ENCODE measurements at places on chromosomes 12 and 14. TPM values are rescaled to one million over a fixed set of nuclear protein-coding genes. Genes with fewer than 3 reads are reported as not detected.

The CEBPE gene
- polyA plus RNA-seq, result not detected

The PPP1R1A gene
- polyA plus RNA-seq, result 266 TPM

The CIROP gene
- not detected for polyA plus RNA-seq

The SYCP3 gene
- 0.76 TPM for polyA plus RNA-seq

The TMPRSS12 gene
- not detected for polyA plus RNA-seq

The SMIM41 gene
- polyA plus RNA-seq, result not detected

The MYH6 gene
- 4,145 TPM for polyA plus RNA-seq

The BBOF1 gene
- polyA plus RNA-seq, result 10.6 TPM

The BHLHE41 gene
- 0.46 TPM for polyA plus RNA-seq

The PAWR gene
- polyA plus RNA-seq, result 58.1 TPM

Measured in cardiac muscle cell (in vitro differentiated cells and primary cell).